Renal cortex interstitium (tissue), 15 donors: ENCODE measurements at places on chromosomes 12 and 14. TPM values are rescaled to one million over a fixed set of nuclear protein-coding genes. Genes with fewer than 3 reads are reported as not detected.

- DNase-seq, result no peak
Observed at GRCh38 chr12:69419701-69420100, 50.5 kb upstream of the FRS2 start.

DNA sequence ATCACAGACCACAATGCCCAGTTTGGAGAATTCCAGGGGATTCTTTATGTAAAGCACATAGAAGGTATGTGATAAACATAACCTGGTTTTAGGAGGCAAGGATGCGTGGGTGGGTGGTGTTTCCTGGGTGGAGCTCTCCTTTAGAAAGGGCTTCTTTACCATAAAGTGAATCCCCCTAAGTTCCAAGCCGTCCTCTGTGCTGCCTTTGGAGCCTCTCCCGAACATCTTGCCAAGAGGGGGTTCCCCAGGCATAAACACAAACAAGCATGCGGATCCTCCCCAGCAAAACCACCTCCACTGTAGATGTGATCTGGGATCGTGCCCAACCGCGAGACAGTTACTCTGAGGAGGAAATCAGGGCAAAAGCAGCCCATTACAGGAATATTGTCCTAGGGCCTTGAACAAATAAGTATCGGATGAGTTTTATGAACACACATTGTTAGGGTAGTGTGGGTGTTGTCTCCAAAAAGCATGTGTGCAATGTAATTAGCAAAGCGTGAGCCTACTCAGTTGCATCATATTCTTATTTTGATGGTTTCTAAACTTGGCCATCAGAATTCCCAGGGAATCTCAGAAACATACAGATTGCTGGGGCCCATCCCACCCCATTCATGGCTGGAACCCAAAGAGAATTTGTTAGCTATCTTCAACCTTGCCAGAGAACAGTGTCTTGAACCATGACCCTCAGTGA is 48.8 kb upstream of the CORO1C start:
- DNase-seq, result no peak

DNA sequence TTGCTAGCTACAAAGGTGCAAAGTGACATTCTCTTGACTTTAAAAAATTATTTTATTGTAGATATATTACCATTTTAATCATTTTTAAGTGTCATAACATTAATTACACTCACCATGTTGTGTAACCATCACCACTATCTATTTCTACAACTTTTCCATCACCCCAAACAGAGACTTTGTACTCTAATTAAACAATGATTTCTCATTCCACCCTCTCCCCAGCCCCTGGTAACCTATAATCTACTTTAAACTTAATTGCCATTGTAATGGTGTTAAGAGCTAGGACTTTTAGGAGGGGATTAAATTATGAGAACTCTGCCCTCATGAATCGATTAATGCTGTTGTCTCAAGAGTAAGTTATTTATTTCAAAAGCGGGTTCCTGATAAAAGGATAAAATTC is 352.9 kb upstream of the SEL1L start:
- DNase-seq, result no peak

DNA sequence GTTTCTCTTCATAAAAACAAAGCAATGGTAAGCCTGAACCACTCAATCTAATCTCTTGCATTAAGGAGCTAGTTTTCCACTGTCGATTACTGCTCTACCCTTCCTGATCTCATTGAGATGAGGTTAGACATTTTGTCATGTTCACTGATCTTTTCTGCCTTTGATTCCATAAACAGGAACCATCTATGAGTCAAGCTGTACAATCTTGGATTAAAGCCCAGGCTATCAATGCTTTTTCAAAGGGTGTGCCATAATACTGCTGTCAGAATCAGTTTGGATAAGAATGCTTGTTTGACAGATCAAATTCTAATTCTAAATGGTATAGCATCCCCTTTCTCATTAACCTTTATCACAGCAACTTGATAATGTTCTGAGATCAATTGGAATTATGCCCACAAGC is 16.1 kb downstream of the GRIP1 start:
- DNase-seq, result no peak

DNA sequence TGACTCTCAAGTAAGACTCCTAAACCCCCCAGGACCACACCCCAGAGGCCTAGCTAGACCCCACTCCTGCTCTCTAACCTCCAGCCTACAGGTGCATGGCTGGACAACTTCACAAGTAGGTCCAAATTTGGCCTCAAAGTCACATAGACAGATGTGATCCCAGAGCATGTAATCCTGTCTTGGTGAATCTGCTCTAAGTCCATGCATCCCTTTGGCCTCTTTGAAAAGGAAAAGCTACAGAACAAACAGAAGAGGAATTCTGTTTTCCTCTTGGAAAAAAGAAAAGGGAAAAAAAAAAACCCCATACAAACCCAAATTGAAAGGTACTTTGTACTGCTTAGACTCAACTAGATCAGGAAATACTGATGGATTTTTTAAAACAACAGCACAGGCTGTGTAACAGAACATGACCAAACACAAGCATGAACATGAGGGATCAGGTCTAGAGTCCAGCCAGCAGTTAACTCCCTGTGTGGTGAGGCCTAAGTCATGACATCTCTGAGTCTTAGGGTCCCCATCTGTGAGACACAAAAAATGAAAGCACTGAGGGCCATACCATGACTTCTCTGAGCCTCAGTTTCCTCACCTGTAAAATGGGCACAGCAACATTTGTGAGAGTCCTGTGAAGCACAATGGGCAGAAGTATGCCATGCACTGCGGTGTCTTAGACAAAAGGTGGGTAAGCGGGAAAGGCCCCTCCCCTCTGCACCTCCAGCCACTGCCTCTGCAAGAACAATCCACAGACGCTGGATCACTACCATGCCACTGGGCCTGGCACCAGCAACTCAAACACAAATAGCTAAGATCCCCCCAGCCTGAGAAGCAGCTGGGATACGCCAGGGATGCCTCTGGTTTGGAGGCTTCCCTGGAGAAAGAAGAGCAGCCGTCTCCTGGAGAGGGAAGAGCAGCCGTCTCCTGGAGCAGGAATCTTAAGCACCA is 9.9 kb downstream of the PITPNM2 start:
- DNase-seq, result no peak

DNA sequence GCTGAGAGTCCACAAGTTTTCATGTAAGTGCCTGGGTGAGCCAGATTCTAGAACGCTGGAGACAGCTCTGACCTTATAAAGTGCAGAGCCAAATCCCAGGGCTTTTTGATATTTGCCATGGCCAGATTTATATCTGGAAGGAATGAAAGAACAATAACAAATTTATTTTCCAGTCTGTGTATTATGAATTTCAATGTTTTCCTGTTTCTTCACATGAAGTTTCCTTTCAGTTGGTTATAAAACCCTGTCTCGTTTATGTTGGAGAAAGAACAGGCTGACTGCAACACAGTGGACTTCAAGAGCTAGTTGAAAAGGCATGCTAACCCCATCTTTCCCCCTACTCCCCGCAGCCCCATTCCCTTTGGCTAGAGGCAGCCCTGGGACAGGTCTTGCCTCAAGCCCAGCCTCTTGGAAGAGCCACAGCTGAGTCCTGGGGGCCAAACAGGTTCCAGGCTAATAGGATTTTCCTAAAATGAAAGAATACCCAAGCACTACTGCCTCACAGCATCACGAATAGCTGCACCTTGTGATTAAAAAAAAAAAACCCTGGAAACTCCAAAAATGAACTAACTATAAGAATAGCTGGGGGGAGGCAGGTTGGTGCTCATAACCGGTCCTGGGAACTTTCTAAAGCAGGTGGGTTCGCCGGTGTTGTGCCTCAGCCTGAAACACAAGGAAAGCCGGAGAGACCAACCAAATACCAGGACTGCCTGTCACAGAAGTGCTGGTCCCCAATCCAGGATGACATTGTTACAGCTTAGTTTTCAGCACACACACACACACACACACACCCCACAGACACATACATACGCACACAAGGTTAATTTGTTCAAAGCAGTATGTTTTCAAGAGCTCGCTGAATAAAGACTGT is 1.5 kb downstream of the FBLN5 start:
- DNase-seq, result no peak

DNA sequence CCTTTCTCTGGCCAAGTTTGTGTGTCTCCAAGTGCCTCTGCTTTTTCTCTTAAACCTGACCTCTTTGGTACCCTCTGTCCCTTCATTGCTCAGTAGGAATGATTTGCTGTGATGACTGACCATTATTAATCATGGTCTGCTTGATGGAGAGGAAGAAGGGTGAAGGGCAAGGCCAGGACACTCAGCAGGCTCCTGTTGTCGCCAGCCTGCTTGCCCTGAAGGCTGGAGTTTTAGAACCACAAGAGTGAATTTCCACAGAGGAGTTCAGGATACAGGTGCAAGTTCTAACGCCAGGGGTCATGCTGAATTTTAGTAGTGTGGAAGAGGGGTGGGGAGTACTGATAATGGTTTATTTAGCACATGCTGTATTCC is 2.8 kb upstream of the ITGA5 start:
- no peak for DNase-seq

- no peak for DNase-seq
Observed at GRCh38 chr12:13141686-13142085, 38.2 kb upstream of the GSG1 start.

GRCh38 chr14:92653162-92653651 is 95.2 kb downstream of the LGMN start:
- no peak for DNase-seq

DNA sequence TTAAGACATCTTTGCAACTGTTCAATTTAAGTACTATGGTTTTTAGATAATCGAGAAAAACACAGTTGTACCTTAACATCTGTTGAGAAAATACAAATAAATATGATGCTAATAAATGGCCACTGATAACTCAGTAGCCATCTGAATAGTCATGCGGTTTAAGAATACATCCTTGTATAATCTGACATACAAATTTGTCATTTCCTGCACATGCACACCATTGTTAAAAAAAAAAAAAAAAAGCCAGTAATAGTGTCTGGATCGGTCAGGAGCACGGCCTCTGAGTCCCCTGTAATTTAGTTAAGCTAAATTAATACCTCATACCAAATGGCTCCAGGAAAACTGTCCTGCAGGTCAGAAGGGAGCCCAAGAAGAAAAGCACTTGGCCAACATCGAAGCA is 16.8 kb downstream of the RFC5 start:
- no peak for DNase-seq

- DNase-seq, result no peak
Observed at GRCh38 chr12:1063852-1064251, 72.8 kb downstream of the ERC1 start.

- DNase-seq, result no peak
Observed at GRCh38 chr12:50620109-50620977, 115.6 kb downstream of the DIP2B start.

GRCh38 chr14:31269634-31270195 is 62.1 kb upstream of the HECTD1 start:
- no peak for DNase-seq

- DNase-seq, result peak; percentile 53
Observed at GRCh38 chr12:48165089-48165981, 8.0 kb upstream of the ASB8 start.

- peak; percentile 82 for DNase-seq
Observed at GRCh38 chr14:24431569-24432258, 2.0 kb downstream of the KHNYN start.

DNA sequence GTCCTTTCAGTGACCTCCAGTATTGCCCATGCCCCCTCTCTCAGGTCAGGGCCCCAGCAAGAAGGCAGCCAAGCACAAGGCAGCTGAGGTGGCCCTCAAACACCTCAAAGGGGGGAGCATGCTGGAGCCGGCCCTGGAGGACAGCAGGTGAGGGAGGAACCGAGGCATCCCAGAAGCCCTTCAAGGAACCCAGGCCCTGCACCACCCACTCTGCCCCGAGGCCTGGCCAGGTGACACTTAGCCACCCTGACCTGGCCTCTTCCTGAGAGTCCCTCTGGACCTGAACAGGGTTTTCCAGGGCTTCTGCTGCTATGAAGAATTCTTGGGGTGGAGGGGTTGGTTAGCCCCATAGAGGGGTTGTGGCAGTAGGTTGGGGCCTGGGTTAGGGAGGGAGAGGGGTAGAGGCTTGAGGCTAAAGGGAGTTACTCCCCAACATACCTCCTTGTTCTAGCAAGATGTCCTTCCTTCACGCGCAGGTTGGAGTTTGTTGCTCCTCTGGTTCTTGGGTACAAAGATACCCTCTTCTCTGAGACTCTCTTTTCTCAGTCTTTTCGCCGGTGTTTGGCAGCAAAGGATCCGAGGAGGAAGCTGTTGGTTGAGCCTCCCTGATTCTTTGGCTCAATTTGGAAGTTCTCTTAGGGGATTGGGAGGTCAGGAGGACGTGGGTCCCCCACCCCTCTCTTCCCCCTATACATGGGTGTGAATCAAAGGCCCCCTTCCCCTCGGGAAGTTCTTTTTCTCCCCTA is 2.1 kb downstream of the TARBP2 start:
- DNase-seq, result no peak

GRCh38 chr12:11648514-11649412 is 711 bp upstream of the ETV6 start:
- peak; percentile 74 for DNase-seq

- DNase-seq, result no peak
Observed at GRCh38 chr12:131986910-131987309, 37.2 kb downstream of the EP400 start.

DNA sequence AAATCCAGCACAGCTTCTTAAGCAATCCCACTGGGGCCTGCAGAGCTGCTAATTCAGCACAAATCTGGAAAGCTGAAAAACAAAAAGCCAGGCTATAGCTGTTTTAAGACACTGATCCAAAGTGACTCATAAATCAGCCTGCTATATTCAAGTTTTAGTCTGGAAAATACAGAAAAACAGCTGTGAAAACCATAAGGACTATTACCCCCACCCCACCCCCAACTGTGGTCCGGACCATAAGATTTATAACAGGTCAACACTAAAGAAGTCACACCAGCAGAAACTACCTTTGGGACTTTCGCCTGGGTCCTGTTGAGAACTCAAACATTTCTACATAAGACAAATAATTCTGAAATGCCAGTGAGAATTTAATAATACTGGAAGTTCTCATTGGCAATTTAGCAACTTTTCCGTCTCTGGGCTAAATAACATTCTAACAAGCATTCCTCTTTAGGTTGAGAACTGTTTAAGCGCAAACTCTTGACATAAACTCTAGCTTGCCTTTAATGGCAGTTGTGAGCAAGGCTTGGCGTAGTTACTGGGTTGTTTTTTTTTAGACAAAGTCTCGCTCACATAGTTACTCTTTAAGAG is 3.3 kb downstream of the LRIG3 start:
- DNase-seq, result no peak

Gene KNTC1
- polyA plus RNA-seq, result 35.0 TPM

Gene PLEK2
- 3.0 TPM for polyA plus RNA-seq

Gene ARG2
- polyA plus RNA-seq, result 7.8 TPM

Gene EML5
- 3.3 TPM for polyA plus RNA-seq

Gene KRT85
- polyA plus RNA-seq, result not detected

Gene WNT1
- not detected for polyA plus RNA-seq

Gene GYS2
- polyA plus RNA-seq, result 0.32 TPM

Gene ABCD2
- 0.06 TPM for polyA plus RNA-seq

Gene SIX1
- 11.9 TPM for polyA plus RNA-seq
